ENCODE measurements at places on chromosomes 6 and 20.

- DNase-seq, result no peak
These were observed 2.9 kb downstream of the SIRPB1 start for GRCh38 chr20:1616858-1617434.

DNA sequence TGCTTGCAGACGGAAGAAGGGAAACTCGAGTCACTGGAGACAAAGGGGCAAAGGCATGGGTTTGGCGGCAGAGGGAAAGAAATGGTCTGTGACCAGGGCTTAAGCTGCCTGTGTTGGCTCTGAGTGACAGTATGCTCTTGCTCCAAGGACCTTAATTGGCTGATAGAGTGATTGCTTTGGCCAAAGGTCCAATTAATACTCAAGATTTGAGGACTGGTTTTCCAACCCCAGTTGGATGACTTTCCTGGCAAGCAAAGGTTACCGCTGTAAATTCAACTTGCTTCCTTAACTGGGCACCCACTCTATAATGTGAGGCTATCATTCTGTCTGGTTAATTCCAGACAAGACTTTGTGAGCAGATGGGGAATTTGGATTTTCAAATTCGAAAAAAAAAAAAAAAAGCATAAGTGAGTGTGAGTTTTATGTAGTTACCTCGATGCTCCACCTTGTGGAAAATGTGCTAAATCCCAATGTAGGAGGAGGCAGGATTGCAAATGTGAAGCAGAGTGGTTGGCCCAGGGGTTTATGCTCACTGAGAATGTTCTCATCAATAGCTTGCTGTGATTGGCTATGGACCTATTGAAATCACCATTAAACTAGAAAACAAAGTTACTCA, 150.7 kb upstream of the GMDS start:
- DNase-seq, result no peak

DNA sequence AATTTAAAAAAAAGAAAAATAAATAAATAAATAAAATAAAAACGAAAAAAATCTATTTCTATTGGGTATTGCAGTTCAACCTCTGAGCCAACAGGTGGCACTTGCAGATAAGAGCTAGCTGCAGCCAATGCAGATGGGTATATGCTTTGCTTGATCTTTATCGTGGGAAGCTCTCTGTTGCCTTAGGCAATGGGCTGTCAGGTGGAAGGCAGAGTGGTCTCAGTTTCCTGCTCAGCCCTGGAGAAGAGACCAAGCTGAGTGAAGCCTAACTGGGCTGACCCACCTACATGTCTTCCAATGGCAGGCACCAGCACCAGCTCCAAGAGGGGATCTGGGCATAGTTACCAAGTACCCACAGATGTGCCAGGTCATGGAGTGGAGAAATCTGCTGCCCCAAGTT, 95.0 kb downstream of the AK9 start:
- DNase-seq, result no peak

GRCh38 chr6:109963598-109964170, 14.4 kb upstream of the GPR6 start:
- DNase-seq, result no peak

- DNase-seq, result no peak
These were observed 59.5 kb upstream of the ADGRG6 start for GRCh38 chr6:142242269-142242668.

DNA sequence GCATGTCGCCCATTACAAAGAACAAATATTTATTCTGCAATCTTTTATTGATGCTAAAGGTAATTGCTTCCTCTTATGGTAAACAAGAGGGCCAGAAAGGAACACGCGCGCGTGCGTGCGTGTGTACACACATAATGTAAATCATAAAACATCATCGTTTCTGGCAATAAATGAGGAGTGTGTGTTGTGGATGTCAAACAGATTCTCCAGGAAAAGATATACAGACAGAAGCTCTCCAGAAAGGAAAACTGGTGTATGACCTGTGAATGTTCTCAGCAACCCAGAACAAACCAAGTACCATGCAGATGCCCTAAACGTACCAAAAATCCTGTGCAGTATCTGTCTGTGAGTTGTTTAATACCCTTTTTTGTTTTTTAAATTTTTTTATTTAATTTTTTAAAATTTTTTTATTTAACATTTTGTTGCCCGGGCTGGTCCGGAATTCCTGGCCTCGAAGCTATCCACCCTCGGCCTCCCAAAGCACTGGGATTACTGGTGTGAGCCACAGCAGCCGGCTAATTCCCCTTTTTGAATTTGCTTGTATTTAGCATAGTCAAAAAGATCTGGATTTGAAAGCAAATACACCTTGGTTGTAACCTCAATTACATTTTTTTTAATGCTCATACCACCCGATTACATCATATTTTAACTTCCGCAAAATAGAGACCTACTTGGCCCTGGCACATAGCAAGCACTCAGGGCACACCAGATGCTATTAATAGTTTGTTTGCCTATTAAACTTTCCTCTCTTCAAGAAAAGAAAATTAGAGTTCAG, 909 bp upstream of the NUDT3 start:
- no peak for DNase-seq

DNA sequence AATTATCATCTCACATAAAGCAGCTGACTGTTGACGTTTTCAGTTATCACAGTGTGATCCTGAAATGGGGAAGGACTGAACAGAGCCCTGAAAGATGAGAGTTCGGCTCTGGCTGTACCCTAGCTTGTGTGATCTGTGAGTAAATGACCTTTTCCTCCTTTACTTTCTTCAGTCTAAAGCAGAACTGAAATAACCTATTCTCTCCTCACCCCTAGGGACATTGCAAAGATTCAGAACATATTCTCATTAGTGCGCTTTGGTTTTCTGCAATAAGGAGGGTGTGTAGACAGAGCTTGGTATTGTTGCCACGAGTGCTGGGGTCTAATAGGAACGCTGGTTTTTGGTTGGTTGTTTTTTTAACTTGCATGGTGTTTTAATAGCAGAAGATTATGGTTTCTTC, 16.7 kb downstream of the FARS2 start:
- no peak for DNase-seq

DNA sequence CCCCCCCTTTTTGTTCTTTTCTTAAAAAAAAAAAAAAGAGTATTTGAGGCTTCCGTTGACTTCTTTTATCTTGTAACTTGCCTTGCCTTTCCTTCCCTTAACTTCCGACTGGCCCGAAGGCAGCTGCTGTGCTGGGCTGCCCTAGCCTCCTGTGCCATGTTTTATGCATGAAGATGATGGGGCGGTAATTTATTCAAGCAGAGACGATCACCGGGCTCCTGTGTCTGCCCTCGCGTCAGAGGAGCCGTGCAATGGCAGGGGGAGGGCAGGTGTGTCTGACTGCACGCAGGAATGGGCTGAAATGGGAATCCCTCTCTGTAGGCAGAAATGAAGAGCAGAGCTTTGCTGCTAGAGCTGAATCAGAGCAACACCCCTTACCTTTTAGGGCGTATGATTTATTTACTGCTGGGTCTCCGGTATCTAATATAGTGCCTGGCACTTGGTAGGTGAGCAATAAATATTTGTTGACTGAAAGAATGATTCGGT, 106.3 kb upstream of the RIPOR2 start:
- no peak for DNase-seq

- DNase-seq, result no peak
These were observed 788.4 kb downstream of the FRK start for GRCh38 chr6:115272311-115272710.

DNA sequence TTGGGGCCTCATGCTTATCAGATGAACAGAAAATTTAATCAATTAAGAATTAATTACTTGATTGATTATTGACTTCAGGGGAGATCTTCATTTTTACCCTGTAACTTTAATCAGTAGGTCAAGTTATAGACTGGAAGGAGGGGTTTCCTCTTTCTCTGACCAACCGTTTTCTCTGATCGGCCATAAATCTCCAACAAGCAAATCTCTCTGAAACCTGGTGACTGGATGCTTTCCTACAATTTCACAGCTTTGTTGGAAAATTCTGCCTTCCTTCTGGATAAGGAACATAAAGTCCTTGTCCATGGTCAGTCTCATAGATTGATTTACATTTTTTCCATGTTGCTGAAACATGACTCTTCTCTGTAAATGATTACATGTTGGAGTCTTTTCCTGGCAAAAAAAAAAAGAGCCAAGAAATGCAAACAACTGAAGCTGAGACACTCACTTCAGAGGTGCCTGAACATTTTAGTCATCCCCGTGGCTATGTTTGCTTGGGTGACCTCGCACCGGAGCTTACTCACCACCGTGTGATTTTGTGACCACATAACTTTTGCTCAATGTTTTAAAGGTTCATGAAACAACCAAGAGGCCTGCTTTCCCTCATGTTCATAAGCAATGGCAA, 31.0 kb downstream of the IRF4 start:
- no peak for DNase-seq

DNA sequence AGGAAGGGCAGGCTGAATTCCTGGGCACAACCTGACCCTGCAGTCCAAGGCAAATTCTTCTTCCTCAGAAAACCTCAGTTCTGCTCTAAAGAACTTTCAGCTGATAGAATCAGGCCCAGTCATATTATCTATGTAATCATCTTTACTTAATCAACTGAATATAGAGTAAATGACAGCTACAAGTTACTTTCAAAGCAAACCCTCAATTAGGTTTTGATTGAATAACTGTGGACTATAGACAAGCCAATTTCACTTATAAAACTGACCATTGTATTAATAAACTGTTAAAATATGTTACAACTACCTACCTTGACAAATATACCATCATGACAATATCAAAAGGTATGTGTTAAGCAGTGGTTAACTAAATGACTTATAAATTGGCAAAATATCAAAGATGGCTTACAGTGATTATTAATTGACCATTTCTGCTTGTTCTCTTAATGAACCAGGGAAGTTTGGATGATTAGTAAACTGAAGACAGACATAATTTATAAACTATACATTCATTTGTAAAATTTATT, 46.1 kb upstream of the ADGRF5 start:
- no peak for DNase-seq

- no peak for DNase-seq
These were observed 15.1 kb upstream of the ISM1 start for GRCh38 chr20:13205848-13206434.

GRCh38 chr20:48075591-48076174, 290.4 kb upstream of the SULF2 start:
- DNase-seq, result no peak

GRCh38 chr6:24831771-24832716, 33.3 kb upstream of the ARMH2 start:
- no peak for DNase-seq

GRCh38 chr20:34553366-34553867, 5.1 kb upstream of the MAP1LC3A start:
- no peak for DNase-seq

GRCh38 chr20:44296011-44296410, 15.0 kb downstream of the FITM2 start:
- no peak for DNase-seq

DNA sequence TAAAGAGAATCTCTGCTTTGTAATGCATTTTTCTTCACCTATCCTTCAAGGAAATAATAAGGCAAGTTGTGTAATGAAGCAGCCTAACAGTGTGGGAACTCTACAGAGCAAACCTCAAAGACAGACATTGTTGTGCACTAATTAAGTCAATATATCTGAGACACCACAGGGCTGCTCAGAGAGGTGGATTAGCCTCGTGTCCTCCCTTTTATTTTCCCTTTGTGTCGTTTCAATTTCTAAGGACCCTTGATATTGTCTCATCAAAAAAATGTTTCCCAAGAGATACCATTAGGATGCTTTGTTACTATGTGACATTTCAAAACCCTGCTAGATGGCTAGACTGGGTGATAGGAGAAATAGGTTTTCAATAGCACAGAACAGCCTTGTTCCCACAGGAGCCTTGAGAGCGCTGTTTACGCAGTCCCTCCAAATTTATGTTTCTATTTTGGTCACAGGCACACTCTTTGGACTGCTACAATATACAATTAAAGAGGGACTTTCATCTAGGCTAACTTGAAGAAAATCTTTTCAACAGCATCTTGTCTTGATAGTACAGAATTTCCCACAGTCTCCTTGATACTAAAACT, 23.1 kb downstream of the UBE3D start:
- no peak for DNase-seq

DNA sequence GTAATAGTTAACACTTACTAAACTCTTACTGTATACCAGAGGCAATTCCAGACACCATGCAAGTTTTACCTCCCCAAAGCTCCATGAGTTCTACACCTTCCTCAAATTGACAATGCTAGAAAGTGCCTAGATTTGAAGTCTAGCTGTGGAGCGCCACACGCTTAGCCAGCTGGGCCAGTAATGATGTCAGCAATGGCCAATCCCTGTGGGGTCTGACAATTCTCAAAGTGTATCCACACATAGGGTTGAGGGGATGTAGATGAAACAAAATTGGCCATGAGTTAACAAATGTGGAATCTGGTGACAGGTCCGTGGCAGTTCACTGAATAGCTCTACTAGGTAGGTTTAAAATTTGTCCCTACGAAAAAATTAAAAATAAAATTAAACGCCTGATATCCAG, 1.3 kb downstream of the ZNF343 start:
- no peak for DNase-seq

DNA sequence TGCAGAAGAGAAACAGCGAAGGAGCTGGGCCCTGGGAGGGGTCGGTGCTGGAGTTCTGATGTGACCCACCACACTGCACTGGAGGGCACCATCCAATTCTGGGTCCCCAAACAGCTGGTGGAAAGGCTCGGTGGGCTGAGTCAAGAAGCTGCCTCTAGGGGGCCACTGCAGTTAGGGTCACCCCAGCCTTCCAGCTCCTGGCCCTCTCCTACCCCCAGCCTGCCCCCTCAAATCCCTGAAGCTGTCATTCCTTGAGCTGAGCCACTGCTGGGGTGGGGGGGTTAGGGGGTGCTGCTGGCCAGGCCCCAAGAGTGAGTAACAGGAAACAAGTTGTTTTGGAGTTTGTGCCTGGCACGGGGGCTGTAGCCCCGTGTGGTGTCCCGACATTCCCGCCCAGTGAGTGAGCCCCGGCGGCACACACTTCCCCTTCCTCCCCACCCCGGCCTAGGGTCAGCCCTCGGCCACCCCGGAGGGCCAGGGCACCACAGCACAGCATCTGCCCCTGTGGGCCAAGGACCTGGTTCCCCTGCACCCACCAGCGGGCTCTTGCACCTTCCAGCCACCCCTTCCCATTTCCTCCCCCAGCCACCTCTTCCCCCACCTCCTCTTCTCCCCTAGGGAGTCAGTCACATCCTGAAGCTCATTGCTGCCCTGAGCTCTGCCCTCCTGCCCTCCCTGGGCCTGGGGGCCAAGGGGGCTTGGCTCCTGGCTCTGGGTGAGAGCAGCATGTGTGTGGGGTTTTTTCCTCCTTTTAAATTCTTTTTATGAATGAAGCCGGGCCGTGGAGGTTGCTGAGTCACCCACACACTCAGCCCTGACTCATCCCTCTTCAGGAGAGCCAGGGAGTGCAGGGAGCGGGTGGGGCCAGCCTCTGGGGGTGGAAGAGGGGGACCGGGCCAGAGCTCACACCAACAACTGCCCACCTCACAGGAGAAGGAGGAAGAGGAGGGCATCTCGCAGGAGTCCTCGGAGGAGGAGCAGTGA, 4.6 kb downstream of the SMIM29 start:
- no peak for DNase-seq

- no peak for DNase-seq
These were observed 61.4 kb downstream of the CD24 start for GRCh38 chr6:106913111-106913510.

GRCh38 chr20:38337561-38338140, 8.6 kb upstream of the LBP start:
- DNase-seq, result peak; percentile 86

GRCh38 chr6:112466373-112467151, 119.4 kb downstream of the RFPL4B start:
- DNase-seq, result no peak

Data from iPS DF 19.7 (cell line).